Activated naive CD4-positive, alpha-beta T cell treated with anti-CD3 and anti-CD28 coated beads, Interleukin-2, amount 50 U/mL, for 72 hours (primary cell): ENCODE measurements at places on chromosomes 4 and X. TPM values are rescaled to one million over a fixed set of nuclear protein-coding genes. Genes with fewer than 3 reads are reported as not detected.

The DCAF16 gene
- 43.5 TPM for total RNA-seq

The ODAPH gene
- total RNA-seq: not detected

The JADE3 gene
- 0.43 TPM for total RNA-seq

The CASK gene
- total RNA-seq: 18.1 TPM

The CFAP299 gene
- total RNA-seq: not detected

The GRIA3 gene
- not detected for total RNA-seq

The C4orf51 gene
- total RNA-seq: not detected
